ENCODE measurements at places on chromosomes 13 and 19.

DNA sequence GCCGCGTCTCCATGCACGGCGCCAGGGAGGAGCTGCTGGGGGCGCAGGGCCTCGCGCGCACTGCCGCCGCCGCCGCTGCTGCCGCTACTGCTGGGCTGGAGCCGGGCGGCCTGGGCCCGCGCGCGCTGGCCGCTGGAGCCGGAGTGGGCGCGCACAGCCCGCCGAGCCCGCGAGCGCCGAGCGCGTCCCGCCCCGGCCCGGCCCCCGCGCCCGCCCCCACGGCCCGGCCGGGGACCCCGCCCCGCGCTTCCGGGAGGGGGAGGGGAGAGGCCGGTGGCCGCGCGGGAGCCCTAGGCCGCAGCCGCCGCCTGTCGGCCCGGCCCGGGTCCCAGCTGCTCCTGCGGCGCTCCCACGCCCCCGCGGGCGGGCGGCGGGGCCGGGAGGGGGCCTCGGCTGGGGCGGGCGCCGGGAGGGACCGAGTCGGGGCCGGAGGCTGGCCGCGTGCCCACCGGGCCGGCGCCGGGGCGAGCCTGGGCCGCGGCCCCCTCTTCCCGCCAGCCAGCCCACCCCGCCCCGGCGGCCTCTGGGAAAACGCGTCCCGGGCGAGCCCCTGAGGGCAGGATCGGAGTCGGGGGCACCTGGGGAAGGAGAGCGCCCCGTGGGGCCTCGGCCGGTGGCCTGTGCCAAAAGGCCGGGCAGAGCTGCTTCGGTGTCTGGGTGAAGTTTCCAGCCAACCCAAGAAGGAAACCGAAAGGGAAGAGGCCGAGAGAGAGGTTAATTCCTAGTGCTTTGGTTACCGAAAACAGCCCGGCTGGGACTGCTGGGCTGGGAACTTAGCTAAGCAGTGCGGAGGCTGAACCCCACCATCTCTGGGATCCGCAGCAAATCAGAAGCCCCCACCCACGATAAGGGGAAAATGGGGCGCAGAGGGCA lies at the start of gene STK24:
STK24 (minus strand) TSS at position 145 of the 873 bp plus-strand sequence. CDS start 321 bp downstream, outside the sequence.
- DNase-seq, result peak; percentile 61

GRCh38 chr19:34306824-34307223 lies 52.5 kb downstream of the GARRE1 start:
- DNase-seq, result no peak

DNA sequence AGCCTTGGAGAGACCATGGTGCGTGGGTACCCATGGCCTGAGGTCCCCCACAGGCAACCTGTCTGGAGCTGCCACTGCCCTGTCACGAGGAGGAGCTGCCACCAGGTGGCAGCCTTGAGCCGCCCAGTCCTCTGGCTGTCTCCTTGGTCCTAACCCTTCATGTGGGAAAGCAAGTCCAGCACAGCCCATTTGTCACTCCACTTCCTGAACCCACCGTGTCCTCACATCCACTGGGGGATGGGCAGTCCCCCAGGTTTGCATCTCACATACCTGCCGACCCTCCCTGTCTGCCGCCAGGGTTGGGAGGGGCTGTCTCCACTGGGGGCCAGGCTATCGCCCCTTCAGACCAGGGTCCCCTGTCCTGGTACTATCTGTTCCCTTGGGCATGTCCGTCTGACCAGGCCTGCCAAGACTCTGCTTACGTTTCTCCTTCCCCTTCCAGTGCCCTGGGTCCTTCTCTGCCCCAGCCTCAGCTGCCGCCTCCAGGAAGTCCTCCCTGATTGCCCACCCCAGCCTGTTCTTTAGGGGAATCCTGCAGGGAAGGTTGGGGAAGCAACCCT lies 4.5 kb downstream of the FAM174C start:
- DNase-seq, result peak; percentile 82

DNA sequence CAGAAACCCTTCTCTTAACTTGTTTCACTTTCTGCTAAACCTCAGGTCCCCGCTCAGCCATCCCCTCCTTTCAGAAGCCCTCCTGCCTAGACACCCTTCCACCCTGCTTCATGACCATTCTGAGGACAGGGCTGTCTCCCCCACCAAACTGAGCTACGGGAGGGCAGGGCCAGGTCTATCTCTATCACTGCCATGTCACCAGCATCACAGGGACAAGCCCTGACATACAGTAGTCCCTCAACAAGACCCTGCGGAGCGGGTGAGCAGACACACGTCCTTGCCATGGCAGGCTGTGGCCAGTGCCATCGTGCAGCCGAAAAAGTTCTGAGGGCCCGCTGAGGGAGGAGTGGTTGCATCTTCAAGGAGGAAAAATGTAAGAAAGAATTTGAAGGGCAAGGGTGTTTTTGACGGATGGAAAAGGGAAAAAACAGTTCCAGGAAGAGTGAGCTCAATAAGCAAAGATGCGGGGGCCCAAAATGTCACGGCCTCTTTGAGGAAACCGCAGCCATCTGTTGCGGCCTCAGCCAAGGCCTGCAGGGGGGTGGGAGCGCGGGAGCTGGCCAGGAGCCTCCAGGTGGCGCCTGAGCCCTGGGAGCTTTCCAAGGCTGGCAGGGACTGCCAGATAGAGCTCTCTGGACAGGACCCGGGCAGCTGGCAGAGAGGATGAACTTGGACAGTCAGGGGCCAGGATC lies 8.1 kb downstream of the PTGIR start:
- DNase-seq, result peak; percentile 68

GRCh38 chr13:39779337-39780265 lies 124.1 kb downstream of the COG6 start:
- peak; percentile 14 for DNase-seq

GRCh38 chr19:42174958-42175734 lies 42.3 kb downstream of the DEDD2 start:
- DNase-seq, result no peak

DNA sequence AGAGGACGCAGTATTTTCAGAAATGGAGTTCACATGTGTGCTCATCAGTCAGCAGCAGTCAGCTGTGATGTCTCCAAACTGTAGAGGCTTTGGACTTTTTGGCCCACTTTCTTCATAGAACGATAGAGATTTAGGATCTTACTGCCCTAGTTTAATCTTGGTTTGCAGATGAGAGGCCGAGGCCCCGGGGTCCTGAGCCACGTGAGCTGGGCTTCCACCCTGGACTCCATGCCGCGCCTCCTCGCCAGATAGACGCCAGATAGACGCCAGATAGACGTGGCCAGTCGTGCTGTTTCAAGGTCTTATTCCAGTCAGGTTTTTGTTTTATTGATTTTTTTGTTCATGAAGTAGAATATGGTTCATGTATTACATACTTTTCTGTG lies 11.7 kb upstream of the MCF2L start:
- DNase-seq, result no peak

- no peak for DNase-seq
Observed at GRCh38 chr13:64078025-64078424, 2662.4 kb upstream of the PCDH20 start.

DNA sequence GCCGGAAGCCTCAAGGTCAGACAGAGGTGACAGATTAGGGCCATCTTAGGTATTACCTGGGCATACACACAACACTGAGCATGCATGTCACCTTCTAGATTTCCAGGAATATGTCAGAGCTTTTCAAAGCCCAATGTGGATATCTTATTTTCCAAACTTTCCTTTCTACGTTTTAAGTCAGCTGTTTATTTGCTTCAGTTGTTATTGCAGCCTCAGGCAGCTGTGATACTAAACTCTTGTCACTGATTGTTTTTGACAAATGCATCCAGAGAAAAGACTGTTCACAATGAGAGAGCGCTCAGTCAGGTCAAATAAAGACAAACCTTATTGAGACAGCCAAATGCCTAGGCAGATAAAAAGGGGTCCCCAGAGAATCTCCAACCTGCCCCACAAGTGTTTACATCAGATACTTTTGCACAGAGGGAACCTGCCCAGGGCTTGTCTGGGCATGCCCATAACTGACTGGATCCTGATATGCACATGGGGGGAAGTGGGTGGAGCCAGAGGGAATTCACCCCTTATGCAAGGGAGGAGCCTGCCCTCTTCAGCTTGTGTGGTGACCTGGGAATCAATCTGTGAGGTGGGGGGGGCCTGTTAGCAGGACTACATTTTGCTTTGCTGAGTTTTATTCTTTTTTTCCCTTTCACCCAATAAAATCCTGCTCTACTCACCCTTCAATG lies 28.5 kb downstream of the MED4 start:
- peak; percentile 69 for DNase-seq

DNA sequence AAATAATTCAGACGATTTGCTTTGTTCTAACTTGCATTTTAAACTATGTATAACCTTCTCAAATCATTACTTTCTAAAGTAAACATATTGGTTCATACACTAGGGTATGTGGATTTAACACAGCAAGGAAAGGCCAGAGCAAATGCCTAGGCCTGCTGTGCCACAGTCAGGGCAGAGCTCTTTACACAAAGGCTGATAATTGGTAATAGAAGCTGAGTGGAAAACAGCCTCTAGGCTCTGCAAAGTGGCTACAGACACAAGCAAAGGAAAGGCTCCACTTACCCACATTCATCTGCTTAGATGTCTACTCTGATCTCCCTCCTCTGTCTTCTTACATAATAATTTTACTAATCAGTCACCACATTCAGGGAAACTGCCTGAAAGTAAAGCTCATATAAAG lies 382.9 kb downstream of the OLFM4 start:
- no peak for DNase-seq

GRCh38 chr13:60925686-60926085 lies 490.0 kb downstream of the PCDH20 start:
- no peak for DNase-seq

DNA sequence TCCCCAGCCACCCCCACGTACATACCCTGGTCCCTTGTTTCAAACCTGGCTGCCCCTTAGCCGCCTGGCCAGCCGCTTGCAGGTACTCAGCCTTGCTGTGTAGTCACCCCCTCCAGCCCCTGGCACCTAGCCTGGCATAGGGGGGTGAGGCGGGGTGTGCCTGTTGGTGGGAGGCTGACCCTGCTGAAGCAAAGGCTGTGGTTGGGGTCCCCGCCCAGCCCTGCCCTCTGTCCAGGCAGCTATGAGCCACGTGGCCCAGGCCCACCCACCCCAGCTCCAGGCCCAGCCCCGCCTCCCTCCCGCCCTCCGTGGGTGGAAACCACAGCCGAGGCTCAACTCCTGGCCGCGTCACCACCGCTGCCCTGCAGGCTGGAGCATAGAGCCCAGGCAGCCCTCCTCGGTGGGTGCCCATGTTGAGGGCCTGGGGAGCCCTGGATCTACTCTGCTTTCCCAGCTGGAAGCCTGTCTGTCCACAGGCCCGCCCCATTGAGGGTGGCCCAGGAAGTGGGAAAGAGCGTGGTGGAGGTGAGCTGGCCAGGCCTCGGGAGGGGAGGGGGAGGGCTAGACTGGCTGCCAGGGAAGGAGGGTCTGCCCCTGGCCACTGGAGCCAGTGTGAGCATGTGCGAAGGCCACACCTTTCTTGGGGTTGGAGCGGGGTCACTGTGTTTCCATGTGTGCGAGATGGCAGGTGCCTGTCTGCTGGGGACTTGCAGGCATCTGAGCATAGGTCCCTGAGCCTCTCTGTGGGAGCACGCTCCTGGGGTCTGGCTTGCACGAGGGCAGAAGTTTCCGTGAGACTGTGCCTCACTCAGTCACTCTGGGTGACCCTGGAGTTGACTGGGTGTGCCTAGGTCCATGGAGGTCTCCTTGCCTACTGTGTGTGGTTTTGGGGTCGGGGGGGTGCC lies 31.0 kb downstream of the PAK4 start:
- peak; percentile 27 for DNase-seq

DNA sequence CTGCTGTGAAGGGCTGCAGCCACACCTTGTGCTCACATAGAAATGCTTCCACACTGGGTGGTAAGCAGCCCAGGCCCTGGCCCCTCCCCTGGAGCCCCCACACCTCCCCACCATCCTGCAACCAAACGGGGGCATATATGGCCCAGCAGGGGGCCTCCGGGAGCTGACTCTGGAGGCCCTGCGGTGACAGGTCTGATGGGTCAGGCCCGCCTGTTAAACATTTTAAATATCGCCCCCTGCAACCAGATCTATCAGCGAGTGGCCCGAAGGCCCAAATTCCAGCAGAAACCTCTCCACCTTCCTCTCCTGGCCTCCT lies 48.0 kb upstream of the KATNAL1 start:
- DNase-seq, result peak; percentile 14

DNA sequence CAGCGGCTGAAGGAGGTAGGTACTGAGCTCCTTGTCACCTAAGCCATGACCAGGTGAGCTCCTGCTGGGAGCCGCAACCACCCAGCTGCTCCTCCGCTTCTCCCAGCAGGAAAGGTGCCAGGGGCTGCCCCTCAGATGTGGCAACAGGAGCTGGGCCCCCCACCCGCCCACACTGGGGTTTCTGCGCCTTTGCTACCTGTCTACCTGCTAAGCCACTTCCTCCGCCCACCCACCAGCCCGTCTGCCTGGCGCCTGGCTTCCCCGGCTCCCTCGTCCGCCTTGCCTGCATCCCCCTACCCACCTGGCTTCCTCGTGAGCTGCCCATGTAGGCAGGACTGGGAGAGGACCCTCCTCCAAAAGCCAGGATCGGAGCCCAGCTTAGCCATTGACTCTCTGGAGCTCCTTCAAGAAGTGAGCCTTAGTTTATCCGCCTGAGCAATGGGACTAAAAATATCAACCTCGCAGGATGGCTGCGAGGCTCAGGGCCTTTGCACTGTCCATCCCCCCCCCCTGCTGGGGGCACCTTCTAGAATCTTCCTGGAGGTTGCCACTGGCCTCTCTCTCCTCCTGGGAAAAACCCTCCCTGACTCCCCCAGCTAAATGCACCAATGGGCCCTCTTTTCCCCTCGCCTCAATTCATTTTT lies 55.8 kb upstream of the KLF2 start:
- DNase-seq, result no peak

- DNase-seq, result peak; percentile 6
Observed at GRCh38 chr19:50658441-50659317, 9.4 kb downstream of the C19orf81 start.

DNA sequence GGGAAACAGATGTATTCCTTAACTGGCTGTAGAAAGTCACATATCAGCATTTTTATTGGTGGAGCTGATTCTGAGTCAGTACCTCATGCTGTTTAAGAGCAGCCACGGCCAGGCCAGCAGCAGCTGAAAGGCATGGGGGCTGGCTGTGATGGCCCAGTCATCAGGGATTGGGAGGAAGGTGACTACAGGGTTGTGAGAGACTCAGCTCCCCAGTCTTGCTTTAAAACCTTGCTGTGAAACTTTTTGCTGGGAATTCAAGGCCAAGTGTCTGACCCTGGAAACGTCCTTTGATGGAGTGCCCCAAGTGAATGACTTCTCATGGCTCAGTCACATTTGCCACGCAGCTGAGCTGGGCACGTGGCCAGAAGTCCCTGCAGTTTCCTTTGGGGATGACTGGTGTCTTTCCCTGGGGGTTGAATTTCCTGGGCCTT lies 39.1 kb upstream of the RNF113B start:
- peak; percentile 60 for DNase-seq
